Mesenteric fat pad (tissue), 1 donor: ENCODE measurements at places on chromosomes 5 and 9.

- DNase-seq = no peak
Measured at GRCh38 chr5:143312822-143313221, 90.7 kb downstream of the NR3C1 start.

GRCh38 chr5:177319913-177320588, 8.4 kb upstream of the MXD3 start:
- no peak for DNase-seq

DNA sequence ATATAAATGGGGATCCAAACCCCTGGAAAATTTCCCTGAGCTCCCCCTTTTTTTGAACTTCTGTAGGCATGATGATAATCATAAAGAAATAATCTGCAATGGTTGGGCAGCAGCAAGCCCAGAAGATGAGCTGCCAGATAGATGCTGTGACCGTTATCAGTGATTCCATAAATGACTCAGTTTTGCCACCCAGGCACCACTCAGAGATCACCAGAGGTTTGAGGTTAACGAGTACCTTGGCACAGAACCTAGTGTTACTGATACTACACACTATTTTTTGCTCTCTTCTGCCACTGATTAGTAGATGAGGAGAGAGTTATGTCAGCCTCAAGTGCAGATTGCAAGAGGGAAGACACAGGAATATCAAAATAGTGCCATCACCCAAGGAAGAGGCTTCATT, 199.3 kb upstream of the PTGER4 start:
- DNase-seq = no peak

- no peak for DNase-seq
Measured at GRCh38 chr5:32687499-32687831, 23.7 kb upstream of the NPR3 start.

DNA sequence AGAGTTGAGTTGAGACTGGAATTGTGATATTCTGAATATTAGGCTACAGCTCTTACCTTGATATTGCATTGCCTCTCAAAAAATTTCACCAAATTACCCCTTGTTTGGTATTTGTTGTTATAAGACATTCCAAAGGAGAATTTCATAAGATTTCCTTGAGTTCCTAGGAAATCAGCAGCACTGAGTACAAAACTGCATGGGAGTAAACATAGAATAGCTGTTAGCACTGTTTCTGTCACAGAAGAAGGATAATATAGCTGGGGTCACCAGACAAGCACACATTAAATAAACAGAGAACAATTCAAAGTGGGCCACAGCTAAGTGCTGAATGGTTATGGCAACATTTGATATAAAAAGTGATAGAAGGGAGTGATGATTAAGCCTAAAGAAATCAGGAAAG, 724.3 kb downstream of the PRELID2 start:
- DNase-seq = no peak

GRCh38 chr5:177996660-177997318, 747 bp upstream of the PROP1 start:
- no peak for DNase-seq

DNA sequence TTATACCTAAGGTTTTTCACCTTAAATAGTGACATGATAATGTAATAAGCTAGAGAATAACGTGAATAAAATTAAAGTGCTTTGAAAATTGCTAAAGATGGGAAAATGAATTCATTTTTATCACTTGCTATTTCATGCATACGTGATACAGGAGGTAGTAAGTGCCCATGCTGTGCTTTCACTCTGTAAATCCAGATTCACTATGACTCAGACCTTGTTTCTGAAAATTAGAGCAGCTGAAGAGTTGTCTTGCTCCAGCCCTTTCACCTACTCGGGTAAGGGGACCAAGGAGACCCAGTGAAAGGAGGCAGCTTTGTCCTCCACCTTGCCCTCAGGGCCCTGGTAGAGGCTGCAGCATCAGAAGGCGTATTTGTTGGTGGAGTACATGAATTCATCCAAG, 87.9 kb downstream of the ANKH start:
- DNase-seq = no peak

DNA sequence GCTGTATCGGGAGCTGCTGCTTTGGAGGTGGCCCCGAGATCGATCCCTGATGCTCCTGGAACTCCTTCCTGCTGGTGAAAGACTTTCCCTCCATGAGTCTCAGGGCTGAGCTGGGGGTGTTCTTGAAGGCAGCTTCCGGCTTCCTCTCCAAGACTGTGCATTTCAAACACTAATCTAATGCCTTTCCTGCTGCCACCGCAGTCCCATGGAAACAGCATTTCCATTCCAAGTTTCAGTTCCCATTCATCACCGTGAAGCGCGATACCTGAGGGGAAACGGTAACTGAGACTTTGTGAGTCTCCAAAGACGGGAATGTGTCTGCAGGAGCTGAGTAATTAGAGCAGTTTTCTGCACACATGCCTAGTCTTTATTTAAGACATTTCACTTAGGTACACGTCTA, 230.1 kb downstream of the PAX5 start:
- peak; percentile 12 for DNase-seq

GRCh38 chr5:128844354-128844923, 120.8 kb upstream of the SLC27A6 start:
- no peak for DNase-seq

DNA sequence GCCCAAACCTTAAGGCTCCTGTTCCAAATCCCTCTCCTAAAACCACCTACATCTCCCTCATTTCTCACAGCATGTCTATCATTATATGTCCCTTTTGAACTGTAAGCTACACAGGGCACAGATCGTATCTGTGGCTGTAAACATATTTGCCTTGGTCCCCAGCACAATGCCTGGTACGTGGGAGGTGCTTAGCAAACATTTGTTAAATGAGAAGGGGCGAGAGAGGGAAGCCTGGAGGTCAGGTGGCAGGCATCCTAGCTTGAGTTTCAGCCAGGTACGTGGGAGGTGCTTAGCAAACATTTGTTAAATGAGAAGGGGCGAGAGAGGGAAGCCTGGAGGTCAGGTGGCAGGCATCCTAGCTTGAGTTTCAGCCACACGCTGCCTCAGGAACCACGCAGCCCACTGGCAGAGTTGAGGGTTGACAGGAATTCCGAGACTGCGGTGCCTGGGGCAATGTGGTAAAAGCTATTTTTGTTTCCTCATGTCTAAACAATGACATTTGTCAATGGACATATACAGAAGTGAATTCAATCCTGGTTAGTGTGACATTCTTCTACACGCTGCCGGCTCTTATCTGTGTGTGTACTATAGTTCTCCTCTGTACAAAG, 113.6 kb downstream of the EFNA5 start:
- no peak for DNase-seq

DNA sequence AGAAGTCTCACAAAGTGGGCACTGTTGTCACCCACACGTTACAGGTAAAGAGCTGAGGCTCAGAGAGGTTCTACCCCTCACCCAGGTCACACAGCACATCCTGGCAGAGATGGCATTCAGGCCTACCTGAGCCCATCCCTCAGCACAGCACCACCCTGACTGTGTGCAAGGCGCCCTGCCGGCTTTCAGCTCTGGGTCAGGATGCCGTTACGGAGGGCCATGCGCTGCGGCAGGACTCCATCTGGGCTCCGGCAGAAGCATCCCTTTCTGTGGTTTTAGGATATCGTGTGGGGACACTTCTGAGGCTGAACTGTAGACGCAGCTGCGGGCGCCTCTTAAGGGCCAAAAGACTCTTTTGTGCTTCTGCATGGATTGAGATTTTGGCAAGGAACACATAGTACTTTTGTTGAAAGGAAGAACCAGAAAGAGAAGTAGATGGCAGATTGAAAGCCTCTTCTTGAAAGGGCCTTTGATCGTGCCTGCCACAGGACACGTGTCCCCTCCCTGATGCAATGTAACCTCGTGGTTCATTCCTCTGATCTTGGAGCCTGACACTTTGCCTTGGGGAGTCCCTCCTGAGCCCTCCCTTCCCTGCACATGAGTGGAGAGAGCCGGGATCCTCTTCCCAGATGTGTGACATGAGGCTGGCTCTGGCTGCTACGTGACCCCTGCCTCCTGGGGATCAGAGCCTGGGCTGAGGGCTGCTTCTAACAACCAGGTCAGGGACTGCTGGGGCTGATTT, 31.3 kb downstream of the USP20 start:
- DNase-seq = no peak
